Stimulated activated CD4-positive, alpha-beta T cell treated with anti-CD3 and anti-CD28 coated beads, Interleukin-15, amount 100 ng/mL, for 24 hours (primary cell): ENCODE measurements at places on chromosomes 3 and 15.

DNA sequence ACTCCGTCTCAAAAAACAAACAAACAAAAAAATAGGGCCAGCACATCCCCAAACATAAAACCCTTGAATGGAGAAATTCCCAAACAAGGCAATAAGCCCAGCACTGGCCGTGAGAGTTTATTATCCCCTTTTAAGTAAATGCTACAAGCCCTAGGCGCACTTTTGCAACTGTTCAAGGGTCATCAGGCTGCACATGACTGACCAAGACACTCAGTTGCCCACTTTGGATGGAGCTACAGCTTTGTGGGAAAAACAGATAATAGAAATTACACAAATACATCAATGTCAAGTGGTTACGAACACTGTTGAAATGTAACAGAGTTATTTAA lies 33.7 kb upstream of the ZNF445 start:
- no peak for DNase-seq

GRCh38 chr3:148757238-148758215 lies 59.8 kb downstream of the AGTR1 start:
- no peak for DNase-seq

- no peak for DNase-seq
These were observed 48.8 kb downstream of the FBXO22 start for GRCh38 chr15:75952525-75952924.

DNA sequence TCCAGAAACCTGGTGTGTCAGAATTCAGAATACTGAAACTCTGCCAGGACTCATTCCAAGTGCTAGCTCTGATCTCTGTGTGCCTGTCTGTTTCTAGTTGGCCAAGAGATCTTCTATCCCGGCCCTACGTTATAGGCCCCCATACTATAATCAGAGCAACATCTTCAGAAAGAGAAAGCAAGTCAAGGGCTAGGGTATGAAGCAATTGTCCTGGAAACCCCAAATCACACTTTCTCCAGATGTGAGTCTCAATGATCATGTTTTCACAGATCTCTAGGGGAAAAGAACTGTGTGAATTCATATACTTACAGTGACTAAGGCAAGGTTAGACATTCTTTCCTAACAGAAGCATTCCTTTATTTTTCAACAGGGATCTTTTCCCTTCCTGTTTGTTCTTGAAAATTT lies 309.7 kb downstream of the SLC9A9 start:
- DNase-seq = no peak

GRCh38 chr3:60696428-60697125 lies 554.7 kb downstream of the FHIT start:
- DNase-seq = no peak

- DNase-seq = no peak
These were observed 875.1 kb downstream of the NSUN3 start for GRCh38 chr3:94937980-94938379.

DNA sequence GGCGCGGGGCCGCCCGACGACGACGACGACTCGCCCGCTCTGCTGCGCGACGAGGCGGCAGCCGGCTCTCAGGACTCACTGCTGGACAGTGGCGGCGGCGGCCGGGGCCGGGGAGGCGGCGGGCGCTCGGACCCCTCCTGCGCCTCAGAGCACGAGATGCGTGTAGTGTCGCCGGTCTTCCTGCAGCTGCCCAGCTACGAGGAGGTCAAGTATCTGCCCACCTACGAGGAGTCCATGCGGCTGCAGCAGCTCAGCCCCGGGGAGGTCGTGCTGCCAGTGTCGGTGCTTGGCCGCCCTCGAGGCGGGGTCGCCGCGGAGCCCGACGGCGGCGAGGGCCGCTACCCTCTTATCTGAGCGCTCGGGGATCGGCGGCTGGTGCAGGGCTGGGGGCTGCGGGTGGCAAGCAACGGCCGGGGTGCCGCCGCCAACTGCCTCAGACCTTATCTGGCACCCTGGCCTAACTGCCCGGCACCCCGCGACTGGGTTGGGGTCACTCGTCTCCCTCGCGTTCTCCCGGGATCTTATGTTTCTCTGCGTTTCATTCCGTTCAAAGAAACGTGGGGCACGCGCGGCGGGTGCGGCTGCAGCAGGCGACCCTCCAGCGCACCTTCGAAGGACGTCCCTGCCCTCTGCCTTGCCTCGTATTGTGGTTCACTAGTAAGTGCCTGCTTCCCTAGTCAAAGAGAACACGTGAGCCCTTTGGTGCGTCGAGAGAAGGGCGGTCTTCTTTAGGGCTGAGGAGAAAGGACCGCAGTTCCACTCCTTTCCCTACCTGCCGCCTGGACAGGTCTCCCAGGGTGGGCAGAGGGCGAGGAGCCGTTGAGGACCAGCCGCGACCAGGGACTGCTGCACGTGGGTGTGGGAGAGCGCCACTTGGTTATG lies 1.0 kb downstream of the C3orf80 start:
- peak; percentile 15 for DNase-seq

- no peak for DNase-seq
These were observed 58.7 kb upstream of the PLXND1 start for GRCh38 chr3:129665024-129665768.

DNA sequence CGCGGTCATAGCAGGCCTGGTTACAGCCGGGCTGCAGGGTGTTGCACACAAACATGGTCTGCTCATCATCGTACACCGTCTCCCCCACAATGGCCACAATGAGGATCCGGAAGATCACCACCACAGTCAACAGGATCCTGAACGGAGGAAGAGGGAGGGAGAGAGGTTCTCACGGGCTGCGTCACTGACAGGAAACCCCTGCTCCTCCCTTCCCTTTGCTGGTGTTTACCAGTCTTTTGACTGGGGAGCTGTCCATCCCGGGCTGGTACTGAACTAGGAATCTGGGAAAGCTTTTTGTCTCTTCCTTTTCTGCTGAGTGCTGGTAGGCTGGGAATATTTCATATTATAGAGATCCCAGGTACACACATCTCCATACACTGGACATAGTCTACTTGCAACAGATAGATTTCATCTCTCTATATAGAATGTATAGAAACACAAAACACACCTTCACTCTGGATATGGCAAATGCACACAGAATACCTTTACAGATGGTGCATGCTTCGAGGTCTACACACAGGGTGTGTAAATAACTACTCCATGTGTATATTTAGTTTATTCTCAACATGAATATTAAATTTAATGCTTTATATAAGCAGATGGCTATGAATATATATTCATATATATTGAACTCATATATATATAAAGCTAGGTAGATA lies 1.4 kb downstream of the GJD2 start:
- DNase-seq = no peak

DNA sequence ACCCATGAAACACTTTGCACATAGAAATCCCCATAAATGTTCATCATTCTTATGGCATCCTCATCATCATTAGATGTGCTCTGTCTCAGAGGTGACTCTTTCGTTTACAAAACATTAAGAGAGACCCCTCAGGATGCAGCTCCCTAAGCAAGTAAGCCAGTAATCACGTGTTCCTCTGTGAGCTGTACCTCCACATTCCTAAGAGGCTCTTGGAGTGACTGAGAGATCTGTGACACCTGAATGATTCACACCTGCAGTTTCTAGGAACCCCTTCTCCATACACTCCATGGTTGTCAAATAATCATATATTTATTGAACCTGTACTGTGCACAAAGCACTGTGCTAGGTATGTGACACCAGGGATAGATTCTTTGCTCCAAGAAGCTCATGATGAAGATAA lies 602.4 kb downstream of the UNC13C start:
- DNase-seq = no peak

- DNase-seq = no peak
These were observed 16.2 kb downstream of the IGDCC4 start for GRCh38 chr15:65406424-65407000.

GRCh38 chr15:101684384-101684783 lies 32.2 kb upstream of the TM2D3 start:
- no peak for DNase-seq

GRCh38 chr15:70248116-70249025 lies 150.7 kb upstream of the TLE3 start:
- no peak for DNase-seq

DNA sequence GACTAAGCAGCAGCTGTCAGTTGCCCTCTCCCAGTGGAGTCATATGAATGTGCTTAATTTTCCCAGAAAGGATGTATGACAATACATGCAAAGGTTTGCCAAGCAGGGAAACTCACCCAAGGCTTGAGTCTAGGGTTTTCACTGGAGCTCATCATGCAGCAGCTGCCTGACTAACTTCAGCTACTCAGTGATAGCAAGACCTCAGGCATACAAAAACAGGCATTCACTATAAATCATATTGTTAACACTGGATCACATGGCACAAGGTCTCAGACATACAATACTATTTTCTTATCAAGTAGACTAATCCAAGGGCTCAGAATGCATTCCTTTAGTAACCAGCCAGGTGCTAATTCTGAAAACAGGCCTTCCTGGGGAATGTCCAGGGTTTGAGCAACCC lies 85.0 kb upstream of the STAC start:
- no peak for DNase-seq

- DNase-seq = no peak
These were observed 130.6 kb downstream of the CCNL1 start for GRCh38 chr3:157029365-157029790.
